ENCODE measurements at places on chromosomes 11 and 22.

DNA sequence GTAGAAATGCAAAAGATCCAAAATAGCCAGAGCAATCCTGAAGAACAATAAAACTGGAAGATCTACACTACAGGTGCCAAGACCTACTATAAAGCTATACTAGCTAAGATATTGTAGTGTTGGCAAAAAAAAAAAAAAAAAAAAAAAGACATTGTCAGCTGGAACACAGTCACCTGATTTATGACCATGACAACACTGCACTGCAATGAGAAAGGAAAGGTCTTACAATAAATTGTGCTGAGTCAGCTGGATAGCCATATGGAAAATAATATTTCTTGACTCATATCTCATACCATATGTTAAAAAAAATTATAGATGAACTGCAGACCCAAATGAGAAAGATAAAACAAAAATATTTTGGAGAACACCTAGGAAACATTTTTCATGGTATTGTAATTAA, 3.1 kb upstream of the PANX3 start:
- no peak for DNase-seq

- DNase-seq, result peak; percentile 84
Measured at GRCh38 chr11:93741882-93742226, 382 bp downstream of the C11orf54 start.

DNA sequence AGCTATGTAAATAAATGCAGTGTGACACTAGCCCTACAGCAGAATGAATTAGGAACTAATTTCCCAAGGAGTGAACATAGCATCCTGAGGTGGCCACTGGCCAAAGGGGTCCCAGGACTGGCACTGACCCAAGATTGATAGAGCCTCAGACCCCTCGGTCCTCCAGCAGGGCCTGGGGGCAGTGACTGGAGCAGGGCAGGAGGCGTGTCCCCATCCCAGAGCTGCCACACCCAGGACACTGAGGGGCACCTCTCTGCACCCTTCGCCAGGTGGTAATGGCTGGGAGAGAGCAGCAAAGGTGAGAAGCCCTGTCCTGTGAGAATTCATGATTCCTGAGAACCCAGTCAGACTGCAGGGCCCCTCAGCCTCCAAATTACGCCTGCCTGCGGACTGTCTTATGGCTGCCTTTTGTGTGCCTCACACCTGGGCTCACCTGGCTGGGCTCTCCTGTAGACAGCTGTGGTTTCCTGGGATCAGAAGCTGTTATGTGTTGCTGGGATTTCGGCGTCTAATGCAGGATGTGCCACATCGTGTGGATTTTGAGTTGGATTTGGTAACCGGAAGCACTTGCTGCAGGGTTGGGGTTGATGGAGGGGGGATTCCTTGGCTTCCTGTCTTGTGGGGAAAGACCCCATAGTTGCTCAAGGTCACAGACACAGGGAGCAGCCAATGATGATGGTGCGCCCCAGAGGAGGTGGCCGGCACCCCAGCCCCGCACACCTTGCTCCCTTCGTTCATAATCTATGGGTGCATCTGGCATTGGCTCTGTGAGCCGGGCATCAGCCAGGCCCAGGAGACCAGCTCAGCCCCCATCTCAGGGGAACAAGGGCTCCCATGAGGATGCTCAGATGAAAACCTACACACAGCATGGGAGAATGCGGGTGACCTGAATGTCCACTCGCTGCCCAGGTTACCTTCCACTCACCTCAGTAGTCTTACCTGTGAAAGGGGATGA, 582.9 kb downstream of the BRD1 start:
- DNase-seq, result no peak

DNA sequence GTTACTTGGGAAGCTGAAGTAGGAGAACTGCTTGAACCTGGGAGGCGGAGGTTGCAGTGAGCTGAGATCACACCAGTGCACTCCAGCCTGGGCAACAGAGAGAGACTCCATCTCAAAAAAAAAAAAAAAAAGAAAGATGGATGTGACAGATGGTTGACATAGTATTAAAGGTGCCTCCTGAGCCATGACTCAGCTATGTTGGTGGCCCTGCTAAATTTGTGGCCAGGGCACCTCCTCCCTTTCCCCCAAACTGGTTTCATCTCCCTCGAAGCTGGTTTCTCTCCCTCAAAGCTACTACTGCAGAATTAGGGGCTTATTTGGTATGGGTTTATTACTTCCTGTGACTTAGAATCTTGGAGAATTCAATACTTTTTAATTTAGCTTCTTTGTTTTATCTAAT, 31.5 kb downstream of the SDHD start:
- DNase-seq, result no peak

DNA sequence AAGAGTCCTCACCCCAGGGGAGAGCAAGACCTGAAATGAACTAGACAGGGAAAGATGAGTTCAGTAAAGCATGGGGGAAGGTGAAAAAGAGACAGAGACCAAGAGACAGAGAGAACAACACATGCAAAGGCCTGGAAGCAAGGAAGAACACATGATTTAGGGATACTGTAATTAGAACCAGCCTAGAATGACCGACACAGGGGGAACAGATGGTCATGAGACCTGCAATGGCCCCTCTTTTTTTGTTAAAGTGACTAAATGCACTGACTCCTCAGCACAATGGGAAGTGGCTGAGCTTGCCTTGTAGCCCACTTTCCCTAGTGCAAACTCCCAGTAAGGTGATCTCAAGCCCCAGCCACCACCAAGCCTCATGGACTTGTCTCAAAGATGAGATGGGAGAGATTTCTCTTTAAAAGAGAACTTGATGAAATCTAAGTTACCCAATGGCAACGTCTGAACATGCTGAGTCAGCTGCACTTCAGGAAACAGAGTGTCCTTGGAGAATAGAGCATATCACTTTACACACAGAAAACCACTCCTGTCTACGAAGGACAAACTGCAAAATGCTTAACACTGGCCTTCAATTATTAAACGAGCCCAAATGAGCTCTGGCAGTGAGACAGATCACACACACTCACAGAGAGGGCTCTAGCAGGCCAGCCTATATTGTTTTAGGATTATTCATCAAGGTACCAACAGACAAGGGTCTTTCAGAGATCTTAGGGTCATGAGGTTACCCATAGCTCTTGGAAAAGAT, 91.0 kb downstream of the SERGEF start:
- no peak for DNase-seq

GRCh38 chr22:37443086-37443485, 15.8 kb upstream of the ELFN2 start:
- no peak for DNase-seq

DNA sequence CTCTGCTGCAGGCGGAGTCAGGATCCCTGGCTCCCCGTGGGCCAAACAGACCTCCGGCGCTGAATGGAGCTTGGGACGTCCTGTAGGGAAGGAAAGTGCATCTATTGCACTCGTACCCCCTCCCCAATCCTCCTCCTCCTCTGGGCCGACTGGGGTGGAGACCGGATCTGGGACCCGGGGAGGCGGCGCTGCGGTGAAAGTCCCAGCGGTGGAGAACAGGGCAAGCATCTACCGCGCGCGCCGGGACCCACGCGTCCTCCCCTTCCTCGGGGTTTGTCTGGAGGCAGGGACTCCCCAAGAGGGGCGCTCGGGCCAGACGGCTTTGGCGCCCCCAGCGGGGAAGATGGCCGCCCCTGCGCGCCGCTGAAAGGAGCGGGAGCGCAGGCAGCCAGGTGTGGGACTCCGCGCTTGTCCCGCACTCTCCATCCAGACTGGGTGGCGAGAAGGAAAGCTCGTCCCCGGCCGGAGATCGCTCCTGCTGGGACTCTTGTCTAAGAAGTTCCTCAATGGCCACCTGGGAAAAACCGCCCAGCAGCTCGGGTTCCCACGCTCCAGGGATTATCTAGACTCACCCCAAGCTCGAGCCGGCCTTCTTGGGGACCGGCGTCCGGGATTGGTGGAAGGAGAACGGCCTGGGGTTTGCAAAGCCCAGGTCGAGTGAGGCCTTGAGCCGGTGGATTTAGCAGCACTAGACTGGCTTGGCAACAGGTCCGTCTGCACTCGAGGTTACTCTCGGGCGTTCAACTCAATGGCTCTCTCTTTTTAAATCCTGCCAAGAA, 718 bp downstream of the FADS2 start:
- peak; percentile 35 for DNase-seq

Measured in lung microvascular endothelial cell (primary cell).